ENCODE measurements at places on chromosomes 2 and 18.

- ATAC-seq = no peak
Observed at GRCh38 chr18:74905247-74905646, 303.7 kb downstream of the PTGR3 start.

DNA sequence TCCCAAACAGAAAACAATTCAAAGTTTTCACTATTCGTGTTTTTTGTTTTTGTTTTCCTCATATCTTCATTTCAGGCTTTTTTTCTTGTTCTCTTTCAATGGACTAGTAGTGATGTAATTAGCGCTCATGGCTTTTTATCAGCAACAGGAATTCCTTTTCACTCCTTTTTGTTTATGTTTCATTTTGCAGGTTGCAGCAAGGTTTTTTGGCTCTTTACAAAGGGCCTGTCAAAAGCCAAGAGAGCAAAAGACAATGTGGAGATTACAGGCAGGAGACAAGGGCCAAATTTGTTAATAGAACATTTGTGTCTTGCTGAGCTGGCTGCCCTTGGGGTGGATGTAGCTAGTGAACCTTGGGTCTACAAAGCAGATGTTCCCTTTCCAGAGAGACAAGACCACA lies 467.4 kb upstream of the CDH20 start:
- ATAC-seq = no peak

DNA sequence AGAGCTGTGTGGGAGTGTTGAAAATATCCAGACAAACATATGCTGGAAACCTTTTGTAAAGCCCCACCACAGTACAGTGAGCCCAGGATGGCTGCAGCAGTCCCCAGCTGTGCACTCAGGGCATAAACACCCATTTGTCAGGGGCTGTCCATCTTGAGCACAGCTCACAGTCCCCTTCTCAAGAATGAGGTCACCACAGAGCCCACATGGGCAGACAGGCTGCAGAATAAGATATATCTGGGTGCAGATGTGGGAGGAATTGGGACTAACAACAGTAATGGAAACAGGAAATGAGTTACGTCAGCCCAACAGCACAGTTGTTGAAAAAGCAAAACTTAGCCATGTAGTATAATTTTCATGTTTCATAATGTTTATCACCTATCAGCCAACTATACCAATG lies 219.6 kb downstream of the ETAA1 start:
- no peak for ATAC-seq

DNA sequence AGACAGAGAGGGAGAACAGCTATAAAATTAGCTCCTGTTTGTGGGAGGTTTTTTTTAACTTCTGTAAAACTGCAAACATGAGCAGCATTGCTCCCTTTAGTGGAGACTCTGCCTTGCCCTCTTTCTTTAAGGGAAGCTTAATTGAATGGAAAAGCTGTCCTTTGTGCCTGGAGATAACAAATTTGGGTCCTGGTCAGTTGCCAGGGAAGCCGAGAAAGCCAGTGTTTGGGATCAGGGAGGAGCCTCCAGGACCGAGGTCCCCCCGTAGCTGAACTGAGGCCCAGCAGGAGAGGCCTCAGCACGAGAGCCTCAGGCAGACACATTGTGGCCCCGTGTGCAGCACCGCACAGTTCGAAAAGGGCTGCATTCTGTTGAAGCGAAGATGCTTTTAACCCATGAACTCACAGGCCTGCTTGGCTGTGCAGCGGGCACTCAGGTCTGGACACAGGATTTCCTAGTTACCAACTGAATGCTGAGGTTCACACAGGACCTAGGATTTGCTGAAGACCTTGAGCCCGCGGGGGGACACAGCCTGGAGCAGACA lies 369.7 kb downstream of the DCDC2C start:
- ATAC-seq = no peak

GRCh38 chr18:13800505-13801259 lies 23.3 kb upstream of the MC5R start:
- peak; percentile 89 for ATAC-seq

GRCh38 chr2:59662127-59662861 lies 891.2 kb downstream of the BCL11A start:
- no peak for ATAC-seq

DNA sequence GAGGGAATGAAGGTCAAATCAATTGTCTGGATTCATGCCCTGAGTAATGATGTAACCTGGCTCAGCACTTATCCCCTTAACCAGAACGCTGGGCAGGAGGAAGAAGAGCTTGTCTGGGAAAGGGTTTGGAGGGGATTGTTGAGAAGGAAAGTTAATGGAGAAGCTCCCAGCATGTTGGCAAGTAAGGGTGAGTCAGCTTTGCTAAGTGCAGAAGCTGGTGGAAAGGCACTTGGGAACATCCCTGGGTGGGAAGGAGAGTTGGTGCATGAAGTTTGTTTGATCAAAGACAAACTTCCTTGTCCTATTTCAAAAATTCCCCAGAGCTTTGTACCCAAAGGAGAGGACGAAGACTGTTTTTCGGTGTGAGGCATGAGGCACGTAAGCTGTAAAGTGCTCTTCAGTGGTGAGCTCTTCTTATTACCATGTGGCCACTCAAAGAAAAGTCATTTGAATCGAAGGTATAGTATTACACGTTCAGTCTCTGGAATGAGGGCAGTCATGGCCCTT lies 17.6 kb upstream of the DAW1 start:
- peak; percentile 32 for ATAC-seq

DNA sequence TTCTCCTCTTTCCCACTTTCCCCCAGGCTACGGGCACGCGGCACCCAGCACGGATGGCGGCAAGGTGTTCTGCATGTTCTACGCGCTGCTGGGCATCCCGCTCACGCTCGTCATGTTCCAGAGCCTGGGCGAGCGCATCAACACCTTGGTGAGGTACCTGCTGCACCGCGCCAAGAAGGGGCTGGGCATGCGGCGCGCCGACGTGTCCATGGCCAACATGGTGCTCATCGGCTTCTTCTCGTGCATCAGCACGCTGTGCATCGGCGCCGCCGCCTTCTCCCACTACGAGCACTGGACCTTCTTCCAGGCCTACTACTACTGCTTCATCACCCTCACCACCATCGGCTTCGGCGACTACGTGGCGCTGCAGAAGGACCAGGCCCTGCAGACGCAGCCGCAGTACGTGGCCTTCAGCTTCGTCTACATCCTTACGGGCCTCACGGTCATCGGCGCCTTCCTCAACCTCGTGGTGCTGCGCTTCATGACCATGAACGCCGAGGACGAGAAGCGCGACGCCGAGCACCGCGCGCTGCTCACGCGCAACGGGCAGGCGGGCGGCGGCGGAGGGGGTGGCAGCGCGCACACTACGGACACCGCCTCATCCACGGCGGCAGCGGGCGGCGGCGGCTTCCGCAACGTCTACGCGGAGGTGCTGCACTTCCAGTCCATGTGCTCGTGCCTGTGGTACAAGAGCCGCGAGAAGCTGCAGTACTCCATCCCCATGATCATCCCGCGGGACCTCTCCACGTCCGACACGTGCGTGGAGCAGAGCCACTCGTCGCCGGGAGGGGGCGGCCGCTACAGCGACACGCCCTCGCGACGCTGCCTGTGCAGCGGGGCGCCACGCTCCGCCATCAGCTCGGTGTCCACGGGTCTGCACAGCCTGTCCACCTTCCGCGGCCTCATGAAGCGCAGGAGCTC lies 35.4 kb downstream of the KCNK3 start:
- ATAC-seq = no peak

GRCh38 chr2:21234464-21235120 lies 110.8 kb downstream of the TDRD15 start:
- no peak for ATAC-seq

DNA sequence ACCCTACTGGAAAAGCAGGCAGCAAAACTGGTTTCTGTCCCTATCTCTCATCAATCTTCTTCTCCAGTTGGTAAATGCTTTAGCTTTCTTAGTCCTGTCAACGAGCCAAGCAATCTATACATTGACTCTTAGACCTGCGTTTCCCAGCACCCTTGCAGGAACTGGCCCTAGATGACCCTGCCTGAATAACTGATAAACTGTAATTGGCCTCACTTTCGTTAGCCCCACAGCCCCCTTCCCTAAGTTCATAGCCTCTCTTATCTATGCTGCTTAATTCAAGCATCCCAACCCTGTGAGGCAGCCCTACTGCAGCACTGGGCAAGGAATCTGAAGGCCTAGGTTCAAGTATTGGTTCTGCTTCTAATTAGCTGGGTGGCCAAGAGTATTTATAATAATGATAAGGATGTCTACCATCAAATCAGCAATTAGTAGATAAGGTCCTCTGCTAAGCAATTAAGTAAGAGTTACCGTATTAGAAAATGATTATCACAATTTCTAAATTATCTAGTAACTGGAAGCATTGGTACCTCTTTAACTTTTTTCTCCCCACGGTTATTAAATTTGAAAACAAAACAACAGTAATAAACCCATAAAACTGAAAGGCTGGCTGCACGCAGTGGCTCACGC lies 86.4 kb upstream of the RMDN2 start:
- ATAC-seq = no peak

DNA sequence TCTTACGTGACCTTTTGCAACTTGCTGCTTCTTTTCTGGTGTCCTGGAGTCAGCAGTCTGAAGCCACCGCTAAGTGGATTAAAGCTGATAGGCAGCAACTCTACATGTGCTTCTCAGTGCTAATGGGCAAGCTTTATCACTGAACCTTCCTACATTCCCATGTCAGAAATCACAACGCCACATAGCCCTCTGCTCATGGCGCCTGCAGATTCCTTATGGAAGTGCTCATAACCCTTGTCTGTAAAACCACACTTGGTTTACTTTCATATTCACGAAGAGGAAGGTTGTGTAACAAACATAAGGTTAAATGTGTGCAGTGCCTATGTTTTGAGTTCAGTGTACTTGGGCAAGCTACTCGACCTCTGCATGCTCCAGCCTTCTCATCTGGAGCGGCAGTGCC lies 319.8 kb downstream of the FBXO15 start:
- no peak for ATAC-seq

GRCh38 chr2:83475371-83475770 lies 983.7 kb downstream of the SUCLG1 start:
- no peak for ATAC-seq

DNA sequence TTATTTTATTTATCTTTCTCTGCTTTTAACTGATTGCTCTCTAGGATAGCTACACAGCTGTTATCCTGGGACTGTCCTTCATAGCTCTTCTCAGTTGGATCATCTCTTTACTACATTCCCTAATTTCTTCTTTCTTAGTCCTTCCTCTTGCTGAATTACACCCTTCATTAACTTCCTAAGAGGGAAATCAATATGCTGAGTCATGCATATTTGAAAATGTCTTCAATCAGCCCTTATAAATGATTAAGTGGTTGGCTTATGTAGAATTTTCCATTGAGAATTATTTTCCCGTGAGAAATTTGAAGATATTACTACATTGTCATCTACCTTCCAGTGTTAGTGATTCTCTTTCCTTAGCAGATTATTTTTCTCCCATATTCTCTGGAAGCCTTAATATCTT lies 214.2 kb downstream of the SOCS6 start:
- no peak for ATAC-seq

GRCh38 chr2:98467082-98467536 lies 22.5 kb downstream of the INPP4A start:
- ATAC-seq = no peak

DNA sequence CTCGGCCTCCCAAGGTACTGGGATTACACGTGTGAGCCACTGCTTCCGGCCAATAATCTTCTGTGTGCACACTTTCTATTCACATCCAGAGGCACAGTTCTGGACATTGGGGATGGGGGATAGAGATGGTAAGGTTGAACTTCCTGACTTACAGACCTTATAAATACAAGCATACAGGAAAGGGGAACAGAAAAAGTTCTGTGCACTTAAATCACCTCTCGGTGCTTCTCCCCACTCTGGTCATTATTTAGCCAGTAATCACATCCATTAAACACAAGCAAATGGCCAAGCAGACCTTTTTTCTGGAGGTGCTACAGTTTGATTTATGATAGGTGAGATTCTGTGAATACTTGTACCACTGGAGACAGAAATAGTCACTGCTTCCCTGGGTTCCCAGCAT lies 110.6 kb downstream of the CRIM1 start:
- no peak for ATAC-seq

DNA sequence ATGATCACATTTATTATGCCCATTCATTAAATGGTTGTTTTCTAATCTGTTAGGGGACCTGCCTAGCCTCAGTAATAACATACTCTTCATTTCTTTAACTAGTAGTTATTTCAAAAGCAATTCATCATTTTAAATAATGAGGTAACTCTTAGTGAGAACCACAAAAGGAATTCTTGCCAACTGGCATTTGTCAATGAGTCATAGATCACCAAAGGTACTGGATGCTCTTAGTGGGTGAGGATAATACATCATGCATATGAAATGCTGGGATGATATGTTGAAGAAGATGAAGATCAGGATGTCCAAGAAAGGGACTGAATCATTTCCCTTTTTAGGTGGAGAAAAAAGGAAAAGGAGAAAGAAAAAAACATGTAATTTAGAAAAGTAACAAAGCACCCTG lies 826.2 kb upstream of the DDX18 start:
- no peak for ATAC-seq

GRCh38 chr18:32379891-32380290 lies 90.8 kb downstream of the GAREM1 start:
- ATAC-seq = no peak
